ENCODE measurements at places on chromosomes 1 and 21.
A peak's percentile ranks its signal among the peaks of the same experiment; 100 is the strongest.

DNA sequence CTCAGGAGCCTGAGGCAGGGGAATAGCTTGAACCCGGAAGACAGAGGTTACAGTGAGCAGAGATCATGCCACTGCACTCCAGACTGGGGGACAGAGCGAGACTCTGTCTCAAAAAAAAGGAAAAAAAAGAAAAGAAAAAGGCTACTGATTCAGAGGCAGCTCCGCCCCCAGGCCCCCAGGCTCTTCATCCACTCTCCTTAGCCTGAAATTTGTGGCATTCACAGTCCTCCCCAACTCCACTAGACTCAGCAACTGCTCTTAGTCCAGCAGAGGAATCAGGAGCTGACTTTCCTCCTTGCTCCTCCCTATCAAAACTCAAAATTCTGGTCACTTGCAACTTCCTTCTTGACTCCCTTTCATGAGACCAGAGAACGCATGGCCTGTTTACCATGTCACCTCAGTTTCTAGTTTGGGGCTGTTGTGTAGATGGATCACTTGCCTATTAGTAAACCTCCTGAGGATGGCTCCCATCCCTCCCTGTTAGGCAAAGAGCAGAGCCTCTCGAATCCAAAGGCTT, 27.1 kb downstream of the PCAT6 start:
- DNase-seq: no peak

DNA sequence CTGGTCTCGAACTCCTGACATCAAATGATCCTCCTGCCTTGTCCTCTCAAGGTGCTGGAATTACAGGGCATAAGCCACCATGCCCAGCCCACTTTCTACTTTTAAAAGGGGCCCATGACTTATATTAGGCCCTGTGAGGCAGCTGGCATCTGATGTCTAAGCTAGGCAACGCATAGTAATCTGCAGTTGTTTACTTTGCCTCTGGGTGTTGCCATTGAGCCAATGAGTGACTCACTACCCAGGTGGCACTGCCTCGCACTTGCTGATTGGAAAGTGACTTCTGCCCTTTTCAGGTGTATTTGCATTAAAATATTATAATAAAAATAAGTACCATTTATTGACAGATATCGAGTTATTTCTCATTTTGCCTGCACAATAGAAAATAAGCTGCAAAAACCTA, 84.9 kb downstream of the KIF14 start:
- DNase-seq: no peak

DNA sequence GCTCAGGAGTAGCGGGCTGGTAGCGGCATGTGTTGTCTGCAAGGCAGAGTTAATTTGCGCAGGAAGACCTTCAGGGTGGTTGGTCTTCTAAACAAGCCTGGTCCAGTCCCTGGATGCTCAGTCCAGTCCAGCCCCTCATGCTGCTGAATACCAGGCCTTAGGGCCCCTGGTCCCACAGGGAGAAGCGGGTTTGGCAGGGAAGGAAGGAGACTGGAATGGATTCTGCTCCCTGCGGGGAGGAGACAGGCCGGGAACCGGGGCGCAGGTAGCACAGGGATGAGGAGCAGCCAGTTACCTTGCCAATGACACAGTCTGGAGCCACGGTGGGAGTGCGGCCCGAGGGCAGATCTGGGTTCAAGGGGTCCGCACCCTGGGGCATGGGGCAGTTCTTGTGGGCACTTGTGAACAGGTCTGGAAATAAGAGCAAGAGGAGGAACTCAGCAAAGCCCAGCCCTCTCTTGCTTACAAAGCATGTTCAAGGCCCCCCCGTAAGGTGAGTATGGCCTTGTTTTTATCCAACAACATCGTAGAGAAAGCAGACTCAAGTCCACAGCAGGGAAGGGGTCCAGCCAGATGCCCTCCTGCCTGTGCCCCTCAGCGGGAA, 10.1 kb downstream of the FAM131C start:
- no peak for DNase-seq

GRCh38 chr1:63878932-63879331, 105.1 kb downstream of the ROR1 start:
- no peak for DNase-seq

DNA sequence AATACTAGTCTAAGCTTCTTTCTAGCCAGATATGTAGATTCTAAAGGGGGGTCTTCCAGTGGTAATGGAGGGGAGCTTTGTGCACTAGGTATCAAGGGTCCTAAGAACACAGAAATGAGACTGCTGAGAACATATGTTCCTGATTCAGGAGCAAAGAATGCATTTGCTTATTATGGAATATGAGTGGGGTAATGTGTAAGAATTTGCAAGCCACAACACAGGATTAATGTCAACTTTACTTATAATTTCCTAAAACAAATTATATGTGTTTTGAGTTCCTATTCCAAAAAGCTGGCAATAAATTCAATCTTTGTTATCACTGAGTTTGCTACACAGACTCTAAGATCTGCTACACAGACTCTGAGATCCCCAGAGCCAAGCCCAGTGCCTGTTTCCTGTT, 357.0 kb upstream of the PTBP2 start:
- DNase-seq: no peak

DNA sequence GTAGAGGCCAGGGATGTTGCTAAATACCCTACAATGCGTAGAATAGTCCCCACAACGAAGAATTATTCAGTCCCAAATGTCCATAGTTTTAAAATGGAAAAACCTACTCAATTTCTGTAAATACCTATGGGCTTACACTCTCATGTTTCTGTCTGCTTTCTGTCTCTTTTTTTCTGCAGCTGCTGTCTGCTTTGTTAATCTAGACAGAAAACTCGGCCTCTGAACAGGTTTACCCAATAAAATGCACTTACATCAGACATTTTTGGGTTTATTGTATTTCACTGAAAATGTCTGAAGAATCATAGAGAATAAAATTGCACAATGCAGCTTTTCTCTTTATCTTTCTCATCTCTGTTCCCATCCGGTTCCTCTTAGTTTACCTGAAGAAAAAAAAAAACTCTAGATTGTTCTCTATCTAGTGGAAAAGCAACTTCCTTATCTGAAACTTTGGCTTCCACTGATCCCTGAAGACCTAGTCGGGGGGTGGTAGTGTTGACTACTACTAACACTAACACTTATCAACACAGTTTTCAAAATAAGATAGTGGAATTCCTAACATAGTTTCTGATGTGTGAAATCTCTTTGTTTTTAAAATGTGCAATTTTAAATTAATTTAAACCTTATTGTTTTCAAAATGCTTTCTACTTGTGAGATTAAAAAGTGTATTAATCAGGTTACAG, 76.9 kb upstream of the CCDC190 start:
- no peak for DNase-seq

DNA sequence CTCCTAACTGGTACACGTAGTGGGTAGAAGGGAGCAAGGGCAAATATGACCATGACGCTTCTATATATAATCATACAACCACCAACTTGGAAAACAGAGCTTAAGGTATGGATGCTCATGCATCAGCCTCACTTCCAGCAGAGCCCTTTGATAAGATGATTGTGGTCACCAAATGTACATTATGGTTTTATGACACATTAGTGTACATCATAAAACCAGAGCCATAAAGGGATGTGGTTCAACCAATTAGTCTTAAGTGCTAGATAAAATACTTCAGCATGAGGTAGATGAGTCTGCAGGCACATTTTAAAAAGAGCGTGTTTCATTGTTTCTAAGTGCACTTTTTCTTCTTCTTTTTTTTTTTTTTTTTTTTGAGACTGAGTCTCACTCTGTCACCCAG, 43.7 kb downstream of the NIBAN1 start:
- DNase-seq: peak; percentile 13

- DNase-seq: no peak
These were observed 1.7 kb downstream of the S100B start for GRCh38 chr21:46603228-46603627.

- no peak for DNase-seq
These were observed 49.9 kb downstream of the WNT9A start for GRCh38 chr1:227897704-227898438.

DNA sequence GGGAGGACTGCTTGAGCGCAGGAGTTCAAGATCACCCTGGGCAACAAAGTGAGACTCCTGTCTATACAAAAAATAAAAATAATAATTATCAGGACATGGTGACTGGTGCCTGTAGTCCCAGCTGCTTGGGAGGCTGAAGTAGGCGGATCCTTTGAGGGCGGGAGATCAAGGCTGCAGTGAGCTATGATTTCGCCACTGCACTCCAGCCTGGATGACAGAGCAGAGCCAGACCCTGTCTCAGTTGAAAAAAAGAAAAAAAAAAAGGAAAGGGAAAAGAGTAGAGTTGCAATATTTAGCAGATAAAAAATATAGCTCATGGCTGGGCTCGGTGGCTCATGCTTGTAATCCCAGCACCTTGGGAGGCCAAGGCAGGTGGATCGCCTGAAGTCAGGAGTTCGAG, 3.3 kb upstream of the S1PR1 start:
- no peak for DNase-seq

GRCh38 chr1:246066573-246066972, 440.5 kb downstream of the SMYD3 start:
- no peak for DNase-seq
